Cortex of kidney (tissue), 1 donor: ENCODE measurements at places on chromosomes 5 and 9.
A peak's percentile ranks its signal among the peaks of the same experiment; 100 is the strongest.

GRCh38 chr5:94793113-94793815 is 174.8 kb downstream of the SLF1 start:
- DNase-seq, result no peak

DNA sequence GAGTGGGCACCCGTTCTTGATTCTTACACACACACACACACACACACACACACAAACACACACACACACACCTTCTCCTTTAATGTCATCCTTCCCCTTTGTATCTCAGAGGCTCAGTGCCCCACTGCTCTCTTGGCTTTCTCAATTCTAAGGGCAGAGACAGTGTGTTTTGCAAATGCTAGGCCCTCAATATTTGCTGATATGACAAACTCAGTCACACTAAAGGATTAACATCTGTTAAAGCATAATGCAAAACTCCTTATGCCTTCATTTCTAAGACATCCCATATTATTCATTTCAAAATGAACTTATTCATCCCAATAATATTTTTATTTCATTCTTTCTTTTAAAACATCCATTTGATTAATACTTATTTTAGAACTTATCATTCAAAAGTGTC is 8.9 kb upstream of the NRG2 start:
- DNase-seq, result no peak

GRCh38 chr5:154444556-154445421 is 1.0 kb upstream of the SAP30L start:
- no peak for DNase-seq

GRCh38 chr5:35988529-35988928 is 2.7 kb downstream of the UGT3A1 start:
- no peak for DNase-seq

GRCh38 chr5:83513081-83513480 is 41.5 kb downstream of the VCAN start:
- no peak for DNase-seq

GRCh38 chr9:110933350-110934001 is 104.8 kb downstream of the LPAR1 start:
- DNase-seq, result no peak

DNA sequence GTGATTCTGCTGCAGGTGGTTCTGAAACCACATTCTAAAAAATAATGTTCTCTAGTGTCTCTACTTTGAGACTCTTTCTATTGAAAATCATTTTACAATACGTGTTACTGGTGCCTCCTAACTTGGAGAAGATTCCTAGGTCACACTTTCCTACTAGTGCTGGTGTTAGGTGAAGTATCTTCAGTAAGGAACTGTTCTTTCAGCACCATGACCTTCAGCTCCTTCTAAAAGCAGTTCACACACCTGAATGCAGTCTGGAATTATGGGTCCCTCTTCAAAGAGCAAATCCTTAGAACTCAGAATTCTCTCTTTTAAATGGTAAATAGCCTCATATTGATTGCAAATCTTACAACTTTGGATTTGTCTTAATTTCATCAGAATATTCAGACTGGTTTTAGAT is 10.6 kb upstream of the DPYSL3 start:
- no peak for DNase-seq

DNA sequence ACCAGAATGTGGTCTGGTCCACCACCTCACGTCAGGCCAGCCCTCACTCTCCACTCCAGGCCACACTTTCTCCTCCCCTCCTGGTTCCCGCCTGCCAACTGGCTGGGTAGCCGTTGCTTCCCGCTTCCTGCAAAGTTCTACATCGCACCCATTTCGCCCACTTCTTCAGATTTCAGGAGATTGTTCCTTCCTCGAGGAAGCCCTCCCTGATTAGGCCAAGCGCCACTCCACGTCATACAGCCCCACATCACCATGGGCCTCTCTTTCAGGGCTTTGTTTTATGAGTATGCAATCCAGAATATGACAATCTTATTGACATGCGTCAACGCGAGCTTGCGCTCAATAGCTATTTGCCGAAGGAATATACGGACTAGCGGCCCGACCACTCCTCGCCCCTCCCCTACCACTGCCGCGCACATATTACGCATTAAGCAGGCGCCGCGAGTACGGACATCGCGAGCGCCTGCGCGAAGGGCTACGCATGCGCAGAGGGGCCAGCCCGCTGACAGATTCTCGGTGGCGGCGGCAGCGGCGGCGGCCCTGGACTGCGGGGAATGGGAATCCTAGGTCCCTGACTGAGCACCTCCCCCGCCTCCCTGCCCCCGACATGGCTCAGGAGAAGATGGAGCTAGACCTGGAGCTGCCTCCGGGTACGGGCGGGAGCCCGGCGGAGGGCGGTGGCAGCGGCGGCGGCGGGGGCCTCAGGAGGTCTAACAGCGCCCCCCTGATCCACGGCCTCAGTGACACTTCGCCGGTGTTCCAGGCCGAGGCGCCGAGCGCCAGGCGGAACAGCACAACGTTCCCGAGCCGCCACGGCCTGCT is 74.7 kb downstream of the PIP5K1B start:
- peak; percentile 23 for DNase-seq

GRCh38 chr5:149883550-149883949 is 61.0 kb downstream of the PDE6A start:
- DNase-seq, result no peak

DNA sequence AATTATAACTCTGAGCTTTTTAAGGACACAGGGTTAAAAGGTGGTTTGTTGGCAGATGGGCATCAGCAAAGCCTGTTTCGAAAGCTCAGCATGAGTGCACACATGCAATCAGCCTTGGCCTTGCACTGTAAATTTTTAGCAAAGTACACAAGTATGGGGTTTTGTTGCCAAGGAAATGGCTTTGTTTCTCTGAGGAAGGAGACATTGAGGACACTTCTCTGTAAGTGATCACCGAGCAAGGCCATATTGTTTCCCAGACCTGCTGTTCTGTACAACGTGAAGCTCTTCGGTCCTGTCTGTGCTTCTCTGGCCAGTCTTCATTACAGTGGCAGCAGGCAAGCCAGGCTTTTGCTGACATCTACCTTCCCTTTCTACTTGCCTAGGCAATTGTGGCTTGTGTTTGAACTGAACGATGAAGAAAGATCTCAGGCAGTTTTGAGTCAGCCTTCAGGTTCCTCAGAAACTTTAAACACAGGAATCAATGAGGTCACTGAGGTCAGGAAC is 27.9 kb upstream of the GLRX start:
- DNase-seq, result no peak

DNA sequence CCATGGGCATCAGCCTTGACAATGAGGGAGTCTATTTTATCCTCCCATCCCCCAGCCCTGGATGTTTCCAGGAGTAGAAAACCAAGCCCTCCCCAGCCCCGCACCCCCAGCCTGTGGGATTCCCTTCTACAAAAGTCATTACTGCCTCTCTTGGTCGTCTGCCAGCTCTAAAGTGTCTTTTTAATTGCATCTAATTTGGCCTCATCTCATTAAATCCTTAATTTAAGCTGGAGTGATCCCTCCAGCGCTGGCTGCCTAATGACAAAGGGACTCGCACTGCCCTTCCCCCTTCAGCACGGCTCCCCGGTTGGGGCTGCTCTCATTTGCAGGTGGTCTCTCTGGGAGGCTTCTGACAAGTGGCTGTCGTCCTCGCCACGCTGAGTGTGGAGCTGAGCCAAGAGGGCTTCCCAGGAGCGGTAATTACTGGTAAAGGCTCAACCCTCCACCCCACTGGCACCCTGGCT is 107.9 kb upstream of the ALDH1B1 start:
- DNase-seq, result no peak

DNA sequence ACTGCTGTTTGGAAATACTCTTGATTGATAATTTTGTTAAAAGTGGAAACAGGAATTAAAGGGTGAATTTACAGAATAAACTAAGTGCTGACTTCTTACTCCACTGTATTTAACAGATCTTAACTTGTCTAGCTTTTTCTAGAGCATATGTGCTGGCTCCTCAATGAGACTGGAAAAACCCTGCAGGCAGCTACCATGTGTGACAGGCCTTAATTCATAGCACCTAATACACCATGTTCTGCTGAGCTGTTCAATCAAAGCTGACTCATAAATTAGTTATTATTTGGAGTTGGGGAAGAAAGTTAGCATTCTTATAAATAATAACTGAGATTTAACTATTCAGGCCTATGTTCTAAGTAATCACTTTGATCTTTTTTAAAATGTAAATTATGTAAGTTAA is 29.4 kb downstream of the CTNNAL1 start:
- DNase-seq, result no peak

DNA sequence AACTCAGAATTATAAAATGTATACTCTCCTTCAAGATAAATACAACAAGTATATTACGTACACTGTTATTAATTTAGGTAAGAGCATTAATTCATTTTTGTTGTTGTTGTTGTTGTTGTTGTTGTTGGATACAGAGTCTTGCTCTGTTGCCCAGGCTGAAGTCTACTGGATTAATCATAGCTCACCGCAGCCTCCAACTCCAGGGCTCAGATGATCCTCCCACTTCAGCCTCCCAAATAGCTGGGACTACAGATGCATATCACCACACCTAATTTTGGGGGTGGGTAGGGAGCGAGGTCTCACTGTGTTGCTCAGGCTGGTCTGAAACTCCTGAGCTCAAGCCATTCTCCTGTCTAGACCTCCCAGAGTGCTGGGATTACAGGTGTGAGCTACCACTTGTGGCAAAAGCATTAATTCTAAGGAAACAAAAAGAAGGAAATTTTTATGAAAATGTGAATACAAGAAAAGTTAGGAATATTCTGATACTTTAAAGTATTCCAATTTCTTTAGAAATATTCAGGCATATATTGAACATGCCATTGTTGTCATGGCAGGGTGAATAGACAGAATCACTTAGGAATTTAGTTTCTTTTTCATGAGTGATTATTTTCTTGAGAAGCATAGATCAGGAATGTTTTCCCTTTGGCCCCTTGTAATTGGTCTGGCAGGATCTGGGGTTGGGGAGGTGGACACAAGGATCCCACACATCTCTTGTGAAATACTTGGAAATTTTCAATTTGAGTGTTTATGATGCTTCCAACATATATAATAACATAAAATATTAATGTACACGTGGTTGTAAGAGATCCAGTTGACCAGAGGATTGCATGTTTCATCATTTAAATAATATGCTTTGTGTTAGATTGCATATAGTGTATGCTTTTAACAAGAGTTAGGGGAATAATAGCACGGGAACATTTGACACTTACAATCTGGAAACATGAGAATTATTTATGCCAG is 263.6 kb downstream of the FANCC start:
- DNase-seq, result no peak

DNA sequence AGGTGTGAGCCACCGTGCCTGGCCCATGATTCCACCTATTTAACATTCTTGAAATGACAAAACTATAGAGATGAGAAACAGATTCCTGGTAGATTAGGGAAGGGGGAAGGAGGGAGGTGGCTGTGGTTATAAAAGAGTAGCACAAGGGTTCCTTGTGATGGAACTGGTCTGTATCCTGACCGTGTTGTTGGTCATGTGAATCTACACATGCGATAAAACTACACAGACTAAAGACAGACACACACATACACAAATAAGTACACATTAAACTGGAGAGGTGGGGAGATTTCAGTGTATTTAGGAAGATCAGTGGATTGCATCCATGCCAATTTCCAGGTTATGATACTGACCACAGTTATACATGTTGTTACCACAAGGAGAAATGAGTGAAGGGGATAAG is 60.9 kb downstream of the RNF130 start:
- DNase-seq, result no peak

GRCh38 chr9:123684393-123685149 is 245.4 kb downstream of the DENND1A start:
- no peak for DNase-seq
